NCI-H1930 (cell line): ENCODE measurements at places on chromosomes 7 and 10.
A peak's percentile ranks its signal among the peaks of the same experiment; 100 is the strongest.

- DNase-seq = no peak
Observed at GRCh38 chr10:98538472-98538871, 91.7 kb upstream of the HPS1 start.

- peak; percentile 0 for DNase-seq
Observed at GRCh38 chr10:17454161-17455014, at the start of gene ST8SIA6. ST8SIA6 (minus strand) TSS chr10:17454595; CDS start chr10:17454255, 340 bp downstream.

DNA sequence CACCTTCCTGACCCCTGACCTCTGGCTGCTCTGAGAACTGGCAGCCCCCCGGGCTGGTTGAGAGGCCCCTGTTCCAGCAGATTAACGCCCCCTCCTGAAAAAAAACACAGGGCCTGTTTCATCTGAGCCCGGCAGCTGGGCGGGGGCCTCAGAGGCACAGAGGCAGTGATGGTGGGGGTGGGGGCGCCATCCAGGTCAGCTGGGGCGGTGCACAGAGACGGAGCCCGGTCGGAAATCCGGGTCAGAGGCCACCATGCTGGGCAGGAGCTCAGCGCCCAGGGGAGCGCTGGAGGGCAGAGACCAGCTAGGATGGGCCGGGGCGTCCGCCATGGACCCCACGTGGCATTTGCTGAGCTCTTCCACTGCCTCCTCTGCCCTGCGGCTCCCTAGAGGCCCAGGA is 68.0 kb downstream of the UNCX start:
- DNase-seq = no peak

- DNase-seq = no peak
Observed at GRCh38 chr7:116152276-116152675, 58.1 kb upstream of the TES start.

- DNase-seq = no peak
Observed at GRCh38 chr10:128048819-128049210, 77.4 kb downstream of the MKI67 start.

DNA sequence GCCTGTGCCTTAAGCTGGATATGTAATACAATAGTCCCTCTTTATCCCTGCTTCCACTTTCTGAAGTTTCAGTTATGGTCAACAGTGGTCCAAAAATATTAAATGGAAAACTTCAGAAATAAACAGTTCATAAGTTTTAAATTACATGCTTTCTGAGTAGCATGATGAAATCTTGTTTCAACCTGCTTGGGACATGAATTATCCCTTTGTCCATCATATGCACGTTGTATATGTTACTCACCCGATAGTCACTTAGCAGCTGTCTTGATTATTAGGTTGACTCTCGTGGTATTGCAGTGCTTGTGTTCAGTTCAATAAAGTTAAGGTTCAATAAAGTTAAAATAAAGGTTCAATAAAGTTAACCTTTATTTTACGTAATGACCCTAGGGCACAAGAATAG is 25.5 kb downstream of the C1GALT1 start:
- no peak for DNase-seq
